ENCODE measurements at places on chromosomes 4 and X.
A peak's percentile ranks its signal among the peaks of the same experiment; 100 is the strongest.

GRCh38 chr4:99817309-99817890, 773 bp downstream of the DAPP1 start:
- DNase-seq: no peak

- no peak for DNase-seq
These were observed 58.9 kb upstream of the RBM47 start for GRCh38 chr4:40688446-40689095.

- no peak for DNase-seq
These were observed 5.2 kb downstream of the KLF3 start for GRCh38 chr4:38669208-38669607.

- DNase-seq: no peak
These were observed 110.3 kb upstream of the PTPN13 start for GRCh38 chr4:86483773-86484172.

DNA sequence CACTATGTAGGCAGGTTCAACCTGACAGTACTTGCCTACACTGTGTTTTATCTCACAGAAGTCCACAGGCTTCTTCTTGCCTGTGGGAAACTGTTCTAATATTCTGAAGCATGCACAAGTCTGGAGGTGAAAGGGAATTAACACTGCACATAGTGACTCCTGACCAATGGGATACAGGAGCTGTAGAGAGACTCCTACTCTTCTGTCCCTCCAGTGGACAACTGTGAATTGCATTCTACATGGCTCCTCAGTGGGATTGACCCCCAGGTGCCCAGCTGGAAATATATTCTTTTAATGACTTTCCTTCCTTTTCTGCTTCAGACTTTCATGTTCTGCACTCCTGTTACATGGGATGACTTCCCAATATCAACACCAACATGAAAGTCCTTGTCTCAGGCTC, 8.2 kb upstream of the YIPF6 start:
- peak; percentile 41 for DNase-seq

DNA sequence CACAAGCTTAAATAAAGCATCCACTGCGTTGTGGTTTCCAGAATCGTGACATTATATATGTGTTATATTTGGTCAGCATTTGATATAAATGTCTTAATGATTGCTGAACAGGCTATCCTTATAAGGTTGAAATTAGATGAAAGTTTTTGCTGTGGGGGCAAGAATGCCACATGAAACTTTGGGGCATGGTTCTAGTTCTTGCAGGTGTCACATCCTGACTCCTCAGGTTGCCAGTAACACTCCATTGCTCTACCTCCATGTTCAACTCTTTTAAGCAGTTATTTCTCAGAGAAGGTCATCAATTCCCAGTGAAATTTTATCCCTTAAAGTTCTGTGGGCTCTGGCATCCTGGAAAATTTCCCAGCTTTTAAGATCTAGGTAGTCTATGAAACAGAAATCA, 33.7 kb downstream of the NFKB1 start:
- DNase-seq: no peak

GRCh38 chr4:16120720-16121119, 36.9 kb upstream of the PROM1 start:
- DNase-seq: peak; percentile 19

DNA sequence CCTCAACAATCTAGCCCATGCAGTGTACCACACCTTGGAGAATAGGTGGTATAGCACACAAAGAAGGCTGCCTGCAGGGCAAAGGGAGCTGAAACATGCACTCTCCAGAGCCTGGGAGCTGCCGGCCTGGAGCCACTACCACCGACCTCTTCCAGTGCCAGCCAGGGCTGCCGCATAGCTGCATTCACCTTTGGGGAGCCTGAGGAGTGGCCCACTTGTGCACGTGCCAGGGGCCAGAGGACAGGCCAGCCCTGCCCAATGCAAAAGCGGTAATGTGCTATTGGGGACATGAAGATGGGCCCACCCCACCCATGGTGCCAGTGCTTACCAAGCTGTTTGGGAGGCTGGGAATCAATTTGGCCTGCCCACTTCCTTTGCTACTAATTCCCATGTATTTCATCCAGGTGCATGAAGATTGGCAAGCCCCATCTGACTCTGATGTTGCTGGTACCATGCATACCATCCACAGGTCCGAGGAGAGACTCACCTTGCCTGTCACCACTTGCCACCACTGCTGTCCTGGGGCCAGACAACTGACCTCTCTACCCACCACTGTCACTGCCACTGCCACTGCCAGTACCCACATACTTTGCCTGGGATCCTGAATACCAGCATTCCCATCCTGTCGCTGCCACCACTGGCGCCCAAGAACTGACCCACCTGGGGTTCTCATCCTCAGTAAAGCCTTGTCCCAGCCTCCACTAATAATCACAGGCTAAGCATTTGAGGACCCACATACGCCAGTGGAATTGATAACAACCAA, 506.9 kb downstream of the MAGEB5 start:
- DNase-seq: no peak

DNA sequence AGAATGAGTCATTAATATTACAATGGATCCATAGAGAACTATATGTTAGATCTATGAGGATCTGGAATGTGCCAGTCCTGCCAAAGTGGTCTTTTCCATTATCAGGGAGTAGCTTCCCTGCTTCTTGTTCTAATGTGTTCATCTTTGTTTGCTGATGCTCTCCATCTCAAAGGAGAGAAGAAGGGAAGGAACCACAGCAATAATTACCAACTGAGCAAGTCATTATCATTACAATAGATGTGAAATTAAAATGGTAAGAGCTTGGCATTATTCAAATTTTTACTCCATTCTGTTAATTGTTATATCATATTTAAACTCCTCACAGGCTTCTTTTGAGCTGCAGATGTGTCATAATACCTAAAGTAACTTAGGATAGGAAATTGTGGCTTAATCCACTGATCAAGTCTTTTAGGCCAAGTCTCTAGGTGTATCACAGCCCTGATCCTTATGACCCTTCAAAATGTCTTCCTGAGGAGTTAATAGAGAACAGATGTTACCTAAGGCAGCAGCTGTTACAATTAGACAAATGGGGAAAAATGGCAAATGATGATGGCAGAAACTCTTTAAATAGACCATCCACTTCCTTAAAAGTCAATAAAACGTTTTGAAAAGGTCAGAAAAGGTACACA, 1492.7 kb upstream of the IGFBP7 start:
- no peak for DNase-seq

DNA sequence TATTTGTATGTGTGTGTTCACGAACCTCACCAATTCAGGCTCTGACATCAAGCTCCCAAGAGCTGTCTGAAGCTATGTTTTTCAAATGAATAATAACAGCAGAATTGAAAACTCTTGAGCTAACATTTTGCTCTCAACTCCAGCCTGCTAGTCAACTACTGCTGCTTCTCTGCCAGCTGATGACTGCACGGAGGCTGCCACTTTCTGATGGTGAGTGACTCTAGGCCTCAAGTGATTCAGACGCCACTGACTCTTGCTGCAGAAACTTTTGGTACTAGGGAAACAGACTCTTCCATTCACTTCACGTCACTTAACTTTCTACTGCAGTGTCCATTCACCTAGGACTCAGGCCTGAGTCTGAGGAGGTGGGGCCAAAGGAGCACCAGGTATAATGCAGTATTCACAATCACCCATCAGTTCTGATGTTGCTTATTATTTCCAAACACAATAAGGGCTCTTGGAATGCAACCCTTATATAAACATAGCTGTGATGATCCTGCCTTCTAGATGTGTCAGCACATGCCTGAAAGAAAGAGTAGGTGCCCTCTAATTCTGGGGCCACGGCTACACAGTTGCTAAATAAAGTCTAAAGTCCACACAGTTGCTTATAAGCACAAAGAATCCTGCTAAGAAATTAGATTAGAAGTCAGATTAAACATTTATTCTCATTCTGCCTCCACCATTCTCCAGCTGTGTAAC, 16.0 kb downstream of the PRDM8 start:
- peak; percentile 76 for DNase-seq

DNA sequence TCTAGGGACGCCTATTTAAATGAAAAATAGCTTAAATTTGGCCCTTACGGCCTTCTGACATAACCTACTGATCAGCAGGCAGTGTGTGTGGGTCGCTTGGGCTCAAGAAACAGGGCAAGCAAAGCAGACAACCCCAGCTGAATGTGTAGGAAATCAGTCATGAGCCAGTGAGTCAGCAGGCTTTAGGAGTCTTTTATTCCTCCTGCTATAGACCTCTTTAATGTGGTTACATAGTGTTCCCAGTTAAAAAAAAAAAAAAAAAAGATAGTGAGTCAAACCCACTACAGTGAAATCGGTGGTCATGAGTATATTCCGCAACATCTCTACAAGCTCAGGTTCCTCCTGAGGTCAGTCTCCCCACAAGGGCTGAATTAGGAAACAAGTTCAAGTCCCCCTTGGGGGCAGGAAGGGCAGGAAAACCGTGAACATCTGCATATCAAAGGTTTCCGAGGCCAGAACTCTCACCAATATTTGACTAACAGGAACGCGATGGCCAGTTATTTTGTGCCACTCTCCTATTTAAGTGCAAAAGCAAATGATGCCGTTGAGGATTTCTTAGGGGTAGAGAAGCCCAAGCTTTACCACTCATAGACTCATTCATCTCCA, 32.7 kb downstream of the ACSL1 start:
- peak; percentile 94 for DNase-seq

DNA sequence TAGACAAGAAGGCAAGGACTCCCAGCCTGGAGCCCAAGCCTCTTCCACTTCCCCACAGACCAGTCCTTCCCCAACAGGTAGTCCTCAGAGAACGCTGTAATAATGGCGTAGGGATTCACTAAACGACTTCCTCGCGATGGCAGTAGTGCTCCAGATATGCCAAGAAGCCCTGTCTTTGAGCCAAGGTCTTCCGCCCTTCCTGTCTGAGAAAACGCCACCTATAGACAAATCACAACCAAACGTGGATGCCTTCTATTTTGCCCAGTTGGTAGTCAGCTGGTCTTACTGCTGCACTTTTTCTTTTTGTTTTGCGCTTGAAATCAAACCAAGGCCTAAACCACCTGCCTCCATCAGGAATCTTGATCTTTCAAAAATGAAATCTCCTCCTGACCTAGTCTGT, 203.3 kb downstream of the OR13H1 start:
- no peak for DNase-seq

DNA sequence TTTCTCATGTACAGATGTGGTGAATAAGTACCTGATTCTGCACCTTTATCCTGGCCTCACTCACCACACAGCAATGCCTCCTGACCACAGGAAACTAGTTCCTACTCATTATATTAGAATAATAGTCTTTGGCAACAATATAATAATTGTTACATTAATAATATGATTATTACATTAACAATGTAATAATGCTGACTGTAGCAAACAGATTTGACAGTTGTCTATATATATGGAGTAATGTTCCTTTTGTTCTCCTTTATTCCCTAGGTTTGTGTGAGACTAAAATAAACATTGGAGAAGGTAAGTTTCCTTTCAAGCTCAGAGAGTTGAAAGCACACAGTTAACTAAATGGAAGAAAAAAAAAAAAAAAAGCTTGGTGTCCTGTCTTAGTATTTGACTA, 40.6 kb upstream of the NAA11 start:
- DNase-seq: no peak

- DNase-seq: peak; percentile 57
These were observed 57.1 kb downstream of the CCDC149 start for GRCh38 chr4:24855741-24856140.

GRCh38 chr4:93810340-93810992, 18.1 kb upstream of the ATOH1 start:
- no peak for DNase-seq

- no peak for DNase-seq
These were observed 99.2 kb upstream of the KCNIP4 start for GRCh38 chr4:22047793-22048192.

- no peak for DNase-seq
These were observed 160.1 kb downstream of the CBR4 start for GRCh38 chr4:168849997-168850396.

GRCh38 chr4:57580710-57581599, 470.8 kb upstream of the IGFBP7 start:
- no peak for DNase-seq

DNA sequence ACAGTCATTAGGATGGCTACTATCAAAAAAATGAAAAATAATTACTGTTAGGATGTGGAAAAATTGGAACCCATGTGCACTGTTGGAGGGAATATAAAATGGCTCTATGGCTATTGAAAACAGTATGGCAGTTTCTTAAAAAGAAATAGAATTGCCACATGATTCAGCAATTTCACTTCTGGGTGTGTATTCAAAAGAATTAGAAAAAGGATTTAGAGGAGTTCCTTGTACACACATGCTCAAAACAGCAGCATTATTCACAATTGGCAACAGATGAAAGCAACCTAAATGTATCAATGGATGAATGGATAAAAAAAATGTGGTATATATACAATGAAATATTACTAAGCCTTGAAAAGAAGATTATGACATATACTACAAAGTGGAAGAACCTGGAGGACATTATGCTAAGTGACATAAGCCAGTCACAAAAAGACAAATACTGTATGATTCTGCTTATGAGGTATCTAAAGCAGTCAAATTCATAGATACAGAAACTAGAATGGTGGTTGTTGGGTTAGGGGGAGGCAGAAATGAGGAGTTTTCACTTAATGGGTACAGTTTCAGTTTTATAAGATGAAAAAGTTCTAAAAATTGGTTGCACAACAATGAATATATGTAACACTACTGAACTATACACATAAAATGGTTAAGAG, 123.2 kb downstream of the ELOVL6 start:
- no peak for DNase-seq

GRCh38 chr4:88818631-88819470, 121.2 kb upstream of the NAP1L5 start:
- peak; percentile 50 for DNase-seq

- DNase-seq: no peak
These were observed 113.5 kb downstream of the NAA11 start for GRCh38 chr4:79212311-79212710.

DNA sequence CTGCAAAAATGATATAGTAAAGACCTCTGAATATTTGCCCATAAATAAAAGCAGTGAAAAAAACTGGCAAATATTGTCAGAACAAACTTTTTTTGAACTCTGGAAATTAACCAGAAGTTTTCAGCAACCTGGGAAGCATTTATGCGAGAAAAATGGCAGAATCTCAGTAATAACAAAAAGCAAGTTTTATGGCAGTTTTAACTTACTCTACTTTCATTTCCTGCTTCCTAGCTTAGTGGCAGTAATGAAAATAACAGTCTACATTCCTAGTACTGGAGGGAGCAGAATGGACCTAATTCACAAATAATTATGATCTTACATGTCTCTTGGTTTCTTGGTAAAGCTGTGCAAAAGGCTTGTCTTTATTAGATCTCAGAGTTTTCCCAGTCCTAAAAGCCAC, 460.1 kb downstream of the NAF1 start:
- DNase-seq: no peak

- no peak for DNase-seq
These were observed 4.2 kb upstream of the DUSP9 start for GRCh38 chrX:153642655-153643430.

DNA sequence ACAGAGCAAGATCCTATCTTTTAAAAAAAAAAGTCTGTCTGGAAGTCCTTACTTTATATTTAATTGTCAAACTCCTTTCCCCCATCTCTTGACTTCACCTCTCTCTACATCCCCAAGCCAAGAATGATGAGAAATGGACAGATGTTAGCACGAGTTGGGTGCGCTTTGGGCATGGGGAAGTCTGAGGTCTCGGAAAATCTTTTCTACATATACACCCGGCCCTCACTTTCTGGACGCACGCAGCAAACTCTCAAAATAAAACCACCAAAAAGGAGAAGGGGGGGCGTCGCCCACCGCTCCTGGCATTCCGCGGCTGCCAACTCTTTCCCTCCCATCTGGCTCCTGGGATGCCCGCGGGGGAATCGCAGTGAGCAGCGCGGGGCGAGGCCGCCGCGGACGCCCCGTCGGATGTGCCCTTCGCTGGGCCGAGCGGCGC, 756 bp downstream of the IGFBP7 start:
- peak; percentile 47 for DNase-seq

Data from EH (cell line).